ENCODE measurements at places on chromosomes 12 and 14. TPM values are rescaled to one million over a fixed set of nuclear protein-coding genes. Genes with fewer than 3 reads are reported as not detected.

KRT80 gene
- not detected for polyA plus RNA-seq

CARMIL3 gene
- 0.32 TPM for polyA plus RNA-seq

GLIPR1L1 gene
- not detected for polyA plus RNA-seq

GPRC5D gene
- polyA plus RNA-seq = not detected

MMP19 gene
- polyA plus RNA-seq = 0.10 TPM

RD3L gene
- not detected for polyA plus RNA-seq

TAS2R31 gene
- not detected for polyA plus RNA-seq

COL2A1 gene
- not detected for polyA plus RNA-seq

OTX2 gene
- polyA plus RNA-seq = not detected

SRRM4 gene
- polyA plus RNA-seq = not detected
